ENCODE measurements at places on chromosomes 3 and 15. TPM values are rescaled to one million over a fixed set of nuclear protein-coding genes. Genes with fewer than 3 reads are reported as not detected.

DNA sequence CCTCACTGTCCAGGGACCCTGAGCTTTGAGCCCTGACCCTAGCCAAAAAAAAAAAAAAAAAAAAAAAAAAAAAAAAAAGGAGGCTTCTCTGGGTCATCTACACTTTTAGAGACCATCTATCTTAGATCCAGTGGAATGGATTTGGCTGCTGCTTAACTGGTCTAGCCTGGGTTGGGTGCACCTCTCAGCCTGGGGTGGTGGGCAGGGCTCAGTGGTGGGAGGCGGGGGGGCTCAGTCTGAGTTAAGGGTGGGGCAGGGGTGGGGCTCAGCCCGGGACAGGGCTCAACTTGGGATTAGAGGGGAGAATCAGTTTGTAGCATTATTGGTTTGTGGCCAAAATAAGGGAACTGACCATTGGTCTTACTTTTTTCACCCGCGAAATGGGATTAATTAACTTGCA is 139.2 kb downstream of the TPRA1 start:
- peaks cover 8% of the 10 kb centered on the region for H3K27me3 ChIP-seq
- peaks cover 3% of the 10 kb centered on the region for H3K4me1 ChIP-seq
- no peaks in the 10 kb centered on the region for H3K36me3 ChIP-seq

- DNase-seq, result no peak
- H3K27ac ChIP-seq, result no peak overlapping the region
- no peak overlapping the region for H3K4me3 ChIP-seq
- no peaks in the 10 kb centered on the region for H3K27me3 ChIP-seq
- no peaks in the 10 kb centered on the region for H3K36me3 ChIP-seq
Measured at GRCh38 chr15:82874961-82875360, 65.5 kb downstream of the WHAMM start.

- H3K4me3 ChIP-seq, result no peak overlapping the region
- H3K4me1 ChIP-seq, result no peaks in the 10 kb centered on the region
- H3K36me3 ChIP-seq, result no peaks in the 10 kb centered on the region
- no peak for DNase-seq
Measured at GRCh38 chr3:100103558-100104441, 10.5 kb downstream of the FILIP1L start.

- no peak for DNase-seq
- H3K27me3 ChIP-seq, result no peaks in the 10 kb centered on the region
- H3K4me1 ChIP-seq, result peaks cover 16% of the 10 kb centered on the region
- no peak overlapping the region for H3K4me3 ChIP-seq
Measured at GRCh38 chr3:101383156-101383575, 62.8 kb upstream of the IMPG2 start.

DNA sequence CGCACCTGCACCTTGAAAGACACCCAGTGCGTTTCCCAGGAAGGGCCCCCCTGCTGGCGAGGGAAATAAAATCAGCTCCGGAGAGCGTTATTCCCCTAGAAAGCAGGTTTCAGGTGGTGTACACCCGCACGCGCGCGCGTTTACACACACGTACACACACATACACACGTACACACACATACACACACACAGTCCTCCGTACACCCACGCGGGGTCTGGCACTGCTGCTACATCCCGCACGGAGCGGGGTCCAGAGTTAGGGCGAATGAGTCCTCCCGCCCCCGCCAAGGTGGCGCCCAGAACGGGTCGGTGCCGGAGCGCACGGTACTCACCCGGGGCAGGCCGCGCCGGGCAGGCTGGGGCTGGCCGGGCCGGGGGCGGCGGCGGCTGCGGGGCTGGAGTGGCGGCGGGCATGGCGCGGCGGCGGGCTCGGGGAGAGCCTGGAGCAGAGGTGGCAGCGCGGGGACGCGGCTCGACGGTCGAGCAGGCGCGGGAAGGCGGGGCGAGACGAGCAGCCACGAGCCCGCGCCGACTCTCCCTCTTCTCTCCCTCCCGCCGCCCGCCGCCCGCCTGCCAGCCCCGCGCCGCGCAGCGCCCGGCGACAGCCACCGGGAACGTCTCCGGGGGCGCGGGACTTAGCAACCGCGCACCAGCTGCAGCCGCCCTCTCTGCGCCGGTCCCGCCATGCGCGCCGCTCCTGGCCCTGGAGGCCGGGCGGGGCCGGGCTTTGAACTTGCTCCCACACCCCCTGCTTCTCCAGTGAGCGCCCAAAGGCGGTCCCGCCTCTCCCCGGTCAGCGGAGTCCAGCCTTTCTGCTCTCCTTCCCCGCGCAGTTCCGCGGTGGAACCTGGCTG is at the start of gene DCLK3:
DCLK3 (minus strand) TSS at position 704 of the 854 bp plus-strand sequence; CDS start at position 414, 290 bp downstream.
- no peaks in the 10 kb centered on the region for H3K36me3 ChIP-seq
- H3K4me1 ChIP-seq, result no peaks in the 10 kb centered on the region
- H3K4me3 ChIP-seq, result no peak within 1 kb of the TSS
- H3K27ac ChIP-seq, result no peak within 1 kb of the TSS

THSD4 gene
- not detected for total RNA-seq

SLC9C1 gene
- not detected for total RNA-seq

Data from natural killer cell (primary cell).